ENCODE measurements at places on chromosomes 4 and X. TPM values are rescaled to one million over a fixed set of nuclear protein-coding genes. Genes with fewer than 3 reads are reported as not detected.
A peak's percentile ranks its signal among the peaks of the same experiment; 100 is the strongest.

The USP17L26 gene
- not detected for polyA plus RNA-seq

DNA sequence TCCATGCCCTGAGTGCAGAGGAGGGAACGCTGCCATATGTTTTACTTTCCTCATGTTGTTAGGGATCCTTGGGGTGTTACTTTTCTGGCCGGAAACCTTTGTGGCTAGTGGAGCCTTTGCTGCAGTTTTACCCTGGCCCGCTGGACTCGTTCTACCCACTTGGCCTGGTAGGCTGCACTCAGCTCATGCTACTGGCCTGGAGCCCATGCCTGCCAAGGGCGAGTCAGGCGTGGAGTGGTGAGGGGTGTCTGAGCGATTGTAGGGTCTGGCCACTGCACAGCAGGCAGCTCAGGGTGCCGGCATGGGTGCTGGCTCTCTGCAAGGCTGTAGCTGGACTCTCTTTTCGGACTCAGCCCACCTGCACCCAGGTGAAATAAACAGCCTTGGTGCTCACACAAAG is 41.4 kb upstream of the IL9R start:
- DNase-seq: no peak

The FHIP1A gene
- polyA plus RNA-seq: 6.7 TPM

DNA sequence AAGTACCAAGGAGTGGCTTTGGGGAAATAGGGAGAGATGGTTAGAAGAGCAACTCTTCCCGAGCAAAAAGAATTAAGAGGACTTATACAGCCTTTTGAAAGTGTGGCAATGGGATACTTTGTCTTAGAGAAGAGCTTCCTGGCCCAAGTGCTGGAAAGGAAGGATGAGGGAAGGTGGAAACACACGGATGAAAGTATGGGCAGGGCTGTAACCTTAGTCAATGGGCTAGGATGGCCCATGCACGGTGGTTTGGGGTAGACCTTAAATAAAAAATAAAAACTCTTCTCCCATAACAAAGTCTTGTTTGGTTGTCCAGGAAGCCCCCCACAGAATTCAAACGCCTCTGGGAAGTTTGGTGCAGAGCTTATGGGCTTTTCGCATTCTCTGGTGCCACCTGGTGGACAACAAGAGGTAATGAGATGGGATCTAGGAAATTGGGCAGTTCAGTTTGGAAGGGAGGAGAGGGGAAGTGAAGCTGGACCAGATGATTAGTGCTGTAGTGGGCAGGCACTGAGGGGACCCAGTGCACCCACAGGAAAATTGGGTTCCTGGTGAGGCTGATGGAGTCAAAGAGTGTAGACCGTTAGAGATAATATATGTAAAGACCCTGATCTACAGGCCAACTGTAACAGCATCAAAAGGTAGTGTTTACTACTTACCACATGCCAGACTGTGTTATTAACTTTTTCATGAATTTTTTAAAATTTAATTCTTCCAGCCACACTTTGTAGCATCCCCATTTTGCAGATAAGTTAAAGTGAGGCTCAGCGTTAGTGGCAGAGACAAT is 13.8 kb upstream of the ENOX2 start:
- peak; percentile 48 for DNase-seq

The FABP2 gene
- polyA plus RNA-seq: 0.05 TPM

DNA sequence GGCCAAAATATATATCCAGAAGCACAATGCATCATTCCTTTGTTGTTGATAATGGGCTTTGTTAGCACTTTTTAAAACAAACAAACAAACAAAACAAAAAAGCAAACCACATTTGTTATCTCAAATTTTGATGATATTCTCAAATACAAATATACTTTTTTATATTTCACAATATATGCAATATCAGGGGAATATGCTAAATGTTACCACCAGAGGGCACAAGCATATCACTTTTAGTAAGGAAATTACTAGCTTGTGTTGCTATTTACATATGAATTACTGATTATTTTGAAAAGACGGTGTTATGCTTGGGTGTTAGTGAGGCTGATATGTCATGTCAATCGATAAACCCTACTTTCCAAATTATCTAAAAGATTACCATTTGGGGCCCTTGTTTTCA is 29.1 kb downstream of the RIPPLY1 start:
- no peak for DNase-seq

The ZMAT1 gene
- 46.6 TPM for polyA plus RNA-seq

The TGIF2LX gene
- polyA plus RNA-seq: not detected

The ART3 gene
- 0.42 TPM for polyA plus RNA-seq

- DNase-seq: no peak
Measured at GRCh38 chrX:121307449-121307848, 260.0 kb downstream of the GLUD2 start.

- DNase-seq: no peak
Measured at GRCh38 chr4:2694691-2695090, 61.4 kb downstream of the TNIP2 start.

- DNase-seq: no peak
Measured at GRCh38 chrX:20251691-20252090, 15.0 kb downstream of the RPS6KA3 start.

- no peak for DNase-seq
Measured at GRCh38 chr4:102789317-102789717, 28.5 kb upstream of the MANBA start.

GRCh38 chr4:186283311-186283710 is 17.3 kb downstream of the F11 start:
- no peak for DNase-seq

The NAAA gene
- polyA plus RNA-seq: 23.4 TPM

DNA sequence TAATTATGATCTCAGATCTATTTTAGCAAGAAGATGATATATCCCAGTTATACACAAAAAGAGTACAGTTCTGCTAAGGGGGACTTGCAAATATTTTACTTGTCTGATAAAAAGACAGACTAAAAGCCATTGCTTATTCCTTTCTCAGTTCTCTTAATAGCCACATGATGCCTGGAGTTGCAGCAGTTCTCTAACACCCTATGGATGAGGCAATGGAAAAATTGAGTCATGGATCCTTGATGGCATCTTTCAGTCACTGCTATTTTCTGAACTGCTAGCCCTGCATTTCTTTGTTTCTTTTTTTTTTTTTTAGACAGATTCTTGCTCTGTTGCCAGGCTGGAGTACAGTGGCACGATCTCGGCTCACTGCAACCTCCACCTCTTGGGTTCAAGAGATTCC is 1956.7 kb downstream of the C4orf33 start:
- no peak for DNase-seq

GRCh38 chr4:72377491-72378194 is 191.4 kb downstream of the ADAMTS3 start:
- DNase-seq: no peak

The DMRTC1B gene
- 4.9 TPM for polyA plus RNA-seq

DNA sequence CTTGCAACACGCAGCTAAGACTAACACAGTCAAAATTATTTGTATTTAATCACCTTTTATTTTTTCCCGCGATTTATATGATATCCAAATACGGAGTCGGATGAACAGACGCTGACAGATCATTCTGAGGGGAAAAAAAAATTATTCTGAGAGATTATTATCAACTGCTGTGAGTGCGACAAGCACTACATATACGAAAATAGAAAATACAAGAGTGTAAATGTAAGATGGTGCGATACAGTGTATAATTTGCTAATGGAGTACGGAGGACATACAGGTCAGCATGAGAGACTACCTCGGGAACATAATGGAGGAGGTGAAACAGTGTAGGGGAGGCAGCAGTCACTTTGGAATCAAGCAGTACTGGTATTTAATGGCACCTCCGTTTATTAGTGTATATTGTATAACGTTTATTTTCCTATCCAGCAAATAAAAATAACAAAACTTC is 2.8 kb upstream of the LIN54 start:
- no peak for DNase-seq

The ANOS1 gene
- polyA plus RNA-seq: 10.3 TPM

All from left kidney (tissue), 8 donors.